COR-L47 (cell line): ENCODE measurements at places on chromosomes 1 and 21.

GRCh38 chr1:59427155-59427554 is 130.3 kb downstream of the FGGY start:
- no peak for DNase-seq

- peak; percentile 51 for DNase-seq
Observed at GRCh38 chr1:151710187-151710840, 6.3 kb downstream of the CELF3 start.

GRCh38 chr1:82392513-82392912 is 591.8 kb downstream of the ADGRL2 start:
- DNase-seq = no peak

DNA sequence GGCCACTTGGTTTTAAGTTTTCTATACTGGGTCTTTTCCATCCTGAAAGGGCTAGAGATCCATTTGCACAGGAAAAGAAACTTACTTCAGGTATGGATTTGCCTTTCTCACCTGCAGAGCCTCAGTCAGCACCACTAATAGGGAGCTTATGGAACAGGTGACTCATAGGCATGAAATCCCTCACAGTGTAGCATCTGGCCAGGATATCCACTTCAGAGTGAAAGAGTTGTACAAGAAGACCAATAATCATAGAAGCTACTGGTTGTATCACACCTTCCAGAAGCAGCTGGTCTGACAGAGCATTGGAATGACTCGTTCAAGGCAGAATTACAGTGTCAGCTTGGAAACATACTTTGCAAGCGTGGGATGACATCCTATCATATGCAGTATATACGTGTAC is 26.3 kb upstream of the SYT14 start:
- no peak for DNase-seq

- DNase-seq = peak; percentile 53
Observed at GRCh38 chr1:202113690-202114300, 8.9 kb upstream of the GPR37L1 start.

- no peak for DNase-seq
Observed at GRCh38 chr1:29390491-29391361, 154.4 kb downstream of the PTPRU start.

GRCh38 chr1:59699227-59699847 is 115.4 kb upstream of the HOOK1 start:
- DNase-seq = peak; percentile 6

DNA sequence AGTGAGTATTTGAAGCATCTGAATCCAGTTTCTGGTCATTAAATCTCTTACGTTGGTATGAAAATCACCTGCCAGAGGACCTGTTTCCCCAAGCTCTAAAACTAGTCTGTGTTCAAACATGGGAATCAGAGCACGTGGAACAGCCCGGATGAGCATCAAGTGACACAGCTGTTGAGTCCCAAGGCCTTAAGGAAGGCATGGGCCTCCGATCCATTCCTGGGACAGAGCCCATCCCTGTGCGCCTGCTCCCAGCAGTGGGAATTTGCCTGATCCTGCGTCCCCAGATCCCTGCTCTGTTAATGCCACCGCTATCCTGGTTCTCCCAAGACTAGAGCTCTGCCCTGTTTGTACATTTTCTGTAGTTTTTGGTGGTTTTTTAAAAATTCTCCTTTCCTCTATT is 68.4 kb upstream of the FBXO28 start:
- DNase-seq = no peak

- DNase-seq = no peak
Observed at GRCh38 chr1:33849211-33849610, 14.7 kb upstream of the HMGB4 start.

DNA sequence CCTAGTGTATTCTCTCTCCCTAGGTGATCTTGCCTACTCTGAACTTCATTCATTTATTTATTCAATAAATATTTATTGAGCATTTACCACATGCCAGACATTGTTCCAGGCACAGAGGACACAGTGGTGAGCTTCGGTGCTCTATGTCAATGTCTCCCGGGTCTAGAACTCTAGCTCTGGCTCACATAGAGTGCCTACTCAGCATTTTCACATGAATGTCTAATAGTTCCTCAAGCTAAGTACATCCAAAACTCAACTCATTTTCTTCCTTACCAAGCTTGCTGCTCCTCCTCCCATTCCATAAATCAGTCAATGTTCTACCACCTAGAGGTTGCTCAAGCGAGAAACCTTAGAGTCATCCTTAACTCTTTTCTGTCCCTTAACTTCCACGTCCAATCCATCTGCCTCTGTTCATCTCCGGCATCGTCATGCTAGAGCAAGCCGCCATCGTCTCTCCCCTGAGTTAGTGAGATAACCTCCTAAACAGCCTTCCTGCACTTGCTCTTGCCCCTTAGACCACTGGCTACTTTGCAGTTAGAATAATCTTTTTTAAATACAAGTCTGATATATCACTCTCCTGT is 67.5 kb downstream of the TMEM53 start:
- no peak for DNase-seq

DNA sequence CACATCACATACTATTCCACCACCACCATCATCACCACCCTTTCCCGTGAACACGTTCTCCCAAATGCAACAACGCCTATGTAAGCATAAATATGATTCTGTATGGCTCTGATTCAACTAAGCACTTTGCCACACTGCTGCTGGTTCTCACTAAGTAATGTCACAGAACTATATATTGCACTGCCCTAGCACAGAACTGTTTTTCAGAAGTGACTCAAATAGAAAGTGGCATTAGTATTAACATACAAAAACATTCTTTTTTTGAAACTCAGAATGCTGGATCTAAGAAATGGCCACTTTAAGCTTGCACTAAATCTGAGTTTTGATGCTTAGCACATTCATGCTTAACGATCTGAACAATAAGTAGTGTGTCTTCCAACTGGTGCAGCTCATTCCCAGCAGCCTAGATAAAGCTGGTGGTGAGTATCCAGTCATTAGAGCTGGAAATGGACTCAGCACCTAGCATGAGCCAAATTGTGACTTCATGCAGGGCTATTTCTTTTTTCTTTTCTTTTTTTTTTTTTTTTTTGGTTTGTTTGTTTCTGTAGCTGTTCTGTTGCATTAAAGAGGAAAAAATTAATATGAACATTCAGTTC is 46.2 kb upstream of the ZC3H11B start:
- DNase-seq = no peak

DNA sequence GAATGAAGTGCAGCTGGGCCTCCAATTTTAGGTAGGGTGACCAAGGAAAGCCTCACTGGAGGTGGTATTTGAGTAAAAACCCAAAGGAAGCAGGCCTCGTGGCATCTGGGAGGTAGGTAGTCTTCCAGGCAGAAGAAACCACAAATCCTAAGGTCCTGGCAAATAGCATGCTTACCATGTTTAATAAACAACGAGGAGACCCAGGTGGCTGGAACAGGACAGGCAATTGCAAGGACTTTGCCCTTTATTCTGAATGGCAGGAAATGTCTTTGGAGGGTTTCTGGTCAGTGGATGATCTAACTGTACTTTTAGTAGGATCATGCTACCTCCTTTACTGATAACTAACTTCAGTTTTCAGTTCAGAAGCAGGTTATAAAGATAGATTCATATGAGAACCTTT is 52.2 kb downstream of the EPB41 start:
- no peak for DNase-seq

DNA sequence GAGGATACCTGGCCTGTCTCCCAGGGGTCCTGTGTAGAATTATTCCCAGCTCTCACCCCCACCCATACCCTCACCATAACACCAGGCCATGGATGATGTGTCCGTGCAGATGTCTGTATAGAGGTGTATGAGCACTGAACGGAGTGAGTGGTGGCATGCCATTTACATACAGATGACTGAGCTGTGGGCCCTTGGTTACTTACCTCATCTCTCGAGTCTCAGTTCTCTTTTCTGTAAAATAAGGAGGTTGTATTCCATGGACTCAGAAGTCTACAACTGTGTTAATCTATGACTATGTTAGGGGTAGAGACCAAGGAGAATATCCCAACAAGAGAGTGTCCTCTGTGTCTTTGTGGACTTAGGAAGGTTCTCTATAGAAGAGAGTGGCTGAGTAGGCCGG is 65.6 kb upstream of the CD1D start:
- DNase-seq = no peak

DNA sequence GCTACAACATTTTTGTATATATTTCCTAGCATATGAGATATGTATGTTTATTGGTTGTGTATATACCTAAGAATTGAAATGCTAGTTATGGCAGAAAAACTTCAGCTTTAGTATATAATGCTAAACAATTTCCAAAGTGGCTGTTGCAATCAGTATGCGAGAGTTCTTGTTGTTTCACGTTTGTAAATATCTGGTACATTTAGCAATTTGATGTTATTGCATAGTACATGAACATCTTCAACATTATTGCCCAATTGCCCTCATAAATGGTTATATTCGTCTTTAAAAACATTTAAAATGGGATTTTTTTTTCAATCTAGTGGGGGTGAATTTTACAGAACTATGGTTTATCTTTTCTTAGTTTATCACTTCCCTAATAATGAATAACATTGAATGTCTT is 86.2 kb upstream of the HP1BP3 start:
- DNase-seq = no peak

DNA sequence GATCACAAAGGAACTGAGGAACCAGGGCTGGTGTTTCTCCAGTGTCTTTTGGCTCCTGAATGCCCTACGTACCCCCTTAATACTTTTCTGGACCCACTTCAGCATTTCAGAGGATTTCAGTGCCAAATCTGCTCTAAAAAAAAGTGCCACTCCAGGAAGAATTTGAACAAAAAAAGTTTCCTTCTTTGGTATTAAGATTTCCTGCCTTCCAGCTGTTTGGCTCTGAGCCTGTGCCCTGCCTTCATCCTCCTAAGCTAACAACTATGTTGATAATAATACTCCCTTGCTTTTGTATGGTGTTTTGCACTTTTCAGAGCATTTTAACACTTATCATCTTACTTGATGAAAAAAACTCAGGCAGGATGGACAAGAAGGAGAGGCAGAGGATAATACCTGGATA is 11.0 kb upstream of the RIMS3 start:
- no peak for DNase-seq

DNA sequence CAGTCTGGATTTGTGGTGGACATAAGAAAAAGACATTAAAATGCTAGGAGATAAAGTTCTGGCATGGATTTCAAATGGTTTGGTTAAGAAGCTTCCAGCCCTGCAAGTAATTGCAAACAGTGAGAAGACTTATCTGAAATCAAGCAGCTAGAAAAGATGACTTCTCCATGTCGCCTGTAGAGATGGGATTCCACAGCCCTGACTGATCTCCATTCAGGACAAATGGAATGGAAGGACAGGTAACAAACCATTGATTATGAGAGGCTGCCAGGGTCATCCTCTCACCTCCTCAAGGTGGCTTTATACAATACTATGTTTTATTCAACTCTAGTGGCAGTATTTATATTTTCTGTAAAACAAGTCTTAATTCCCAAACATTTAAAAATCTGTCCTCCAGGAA is 237.9 kb downstream of the HLX start:
- DNase-seq = no peak

DNA sequence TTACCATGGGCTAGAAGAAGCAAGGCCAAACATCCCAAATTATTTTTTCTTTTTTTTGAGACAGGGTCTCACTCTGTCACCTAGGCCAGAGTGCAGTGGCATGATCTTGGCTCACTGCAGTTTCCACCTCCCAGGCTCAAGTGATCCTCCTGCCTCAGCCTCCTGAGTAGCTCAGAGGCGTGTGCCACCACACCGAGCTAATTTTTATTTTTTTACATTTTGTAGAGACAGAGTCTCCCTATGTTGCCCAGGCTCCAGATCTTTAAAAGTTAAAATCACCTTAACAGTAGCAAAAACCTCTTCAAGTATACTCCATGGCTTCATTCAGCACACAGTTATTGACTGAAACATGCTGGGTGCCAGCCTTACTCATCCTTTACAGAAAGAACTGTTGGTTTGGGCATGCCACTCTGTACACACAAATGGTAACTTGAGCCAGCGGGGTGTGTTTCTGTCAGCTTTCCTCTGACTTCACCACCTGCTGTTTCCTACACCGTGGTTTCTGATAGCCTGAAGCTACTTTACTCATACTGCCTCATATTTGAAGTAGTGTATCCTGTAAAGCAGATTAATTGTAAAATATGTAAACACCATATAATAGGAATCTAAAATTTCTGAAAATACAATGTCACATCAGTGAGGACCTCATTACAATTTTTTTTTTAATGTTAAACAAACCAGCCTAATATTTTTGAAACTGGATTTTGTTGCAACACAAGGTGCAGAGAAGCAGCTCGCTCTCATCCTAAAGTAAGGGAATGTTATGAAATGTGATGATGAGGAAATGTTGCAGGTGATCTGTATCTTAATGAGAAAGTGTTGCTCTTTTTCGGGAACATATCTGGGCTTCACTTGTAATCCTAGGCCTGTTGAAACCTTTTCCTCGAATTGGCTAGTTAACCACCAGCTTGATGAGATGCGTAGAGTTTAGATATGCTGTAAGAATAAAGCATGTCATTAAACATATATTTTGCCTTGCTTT is 113.9 kb downstream of the ATP5PO start:
- DNase-seq = peak; percentile 89

DNA sequence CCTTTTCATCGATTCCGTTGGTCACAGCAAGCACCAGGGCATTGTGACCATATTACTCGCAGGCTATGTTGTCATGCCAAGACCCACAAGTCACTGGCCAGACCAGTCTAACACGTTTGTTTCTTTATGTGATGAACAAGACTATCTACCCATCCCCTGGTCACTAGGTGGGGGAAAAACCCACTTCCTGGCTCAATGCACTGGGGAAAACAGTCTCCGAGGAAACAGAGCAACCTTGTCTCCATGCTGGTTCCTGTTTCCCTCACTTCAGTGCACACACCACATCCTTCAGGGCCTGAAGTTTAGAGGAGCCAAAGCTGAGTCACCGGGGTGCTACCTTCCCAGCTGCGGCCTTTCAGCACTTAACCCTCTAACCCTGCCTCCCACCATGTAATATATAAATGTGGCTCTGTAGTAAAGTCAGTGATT is 20.9 kb downstream of the ERICH3 start:
- DNase-seq = no peak

GRCh38 chr1:154837672-154838171 is 32.4 kb downstream of the KCNN3 start:
- no peak for DNase-seq

DNA sequence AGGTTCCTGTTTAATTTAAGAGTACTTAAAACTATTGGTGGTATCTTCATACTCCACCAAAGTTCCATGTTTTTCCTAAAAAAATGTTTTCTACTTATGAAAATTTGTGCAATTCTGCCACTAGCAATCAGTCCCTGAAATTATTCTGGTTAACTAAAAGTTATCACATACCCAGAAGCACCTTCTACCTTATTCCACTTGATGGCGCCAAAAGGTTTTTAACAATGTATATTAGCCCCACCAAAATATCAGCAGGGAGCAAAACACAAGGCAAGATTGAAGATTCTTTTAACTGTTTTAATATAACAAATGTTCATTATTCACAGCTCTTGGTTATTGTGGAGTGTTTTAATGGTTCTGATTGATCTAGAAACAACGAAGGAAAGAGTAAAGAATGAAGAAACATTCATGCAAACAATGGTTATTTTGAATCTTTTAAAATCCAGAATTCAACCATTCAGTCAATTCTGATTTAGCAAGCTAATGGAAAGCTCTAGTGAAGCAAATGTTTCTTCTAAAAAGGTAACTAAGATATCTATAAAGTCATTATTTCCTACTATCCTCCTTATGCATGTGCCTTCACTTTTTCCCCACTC is 67.2 kb downstream of the TTLL7 start:
- peak; percentile 54 for DNase-seq
